ENCODE measurements at places on chromosomes 5 and 9. TPM values are rescaled to one million over a fixed set of nuclear protein-coding genes. Genes with fewer than 3 reads are reported as not detected.

Gene CATSPER3
- total RNA-seq = not detected

Gene PHF24
- total RNA-seq = 0.05 TPM

Gene PSD2
- 0.03 TPM for total RNA-seq

Gene SPINK13
- not detected for total RNA-seq

Gene ZNF462
- total RNA-seq = 13.0 TPM

Gene SPEF2
- total RNA-seq = 15.6 TPM

Gene IL7R
- total RNA-seq = 114 TPM

Gene SUSD3
- total RNA-seq = not detected

Gene QRFP
- not detected for total RNA-seq

Gene SH3PXD2B
- 15.0 TPM for total RNA-seq

Gene ARID3C
- 0.19 TPM for total RNA-seq

Gene PCDHGB4
- total RNA-seq = 0.07 TPM

Gene PAEP
- not detected for total RNA-seq

Gene DCANP1
- total RNA-seq = not detected

Gene SLC6A19
- total RNA-seq = not detected

Gene MEGF10
- not detected for total RNA-seq

Gene CHSY3
- 2.4 TPM for total RNA-seq

Gene RAI14
- 66.0 TPM for total RNA-seq

Gene ASB6
- 14.4 TPM for total RNA-seq

Gene SLC36A2
- total RNA-seq = not detected

Gene ADAMTS16
- 3.4 TPM for total RNA-seq

Gene CANX
- 1,359 TPM for total RNA-seq

Gene SHLD3
- 11.4 TPM for total RNA-seq

Gene DAB2IP
- 19.1 TPM for total RNA-seq

Gene NDOR1
- 25.5 TPM for total RNA-seq

Gene ZNF454
- not detected for total RNA-seq

Gene CFAP77
- total RNA-seq = not detected

Gene PCDHB15
- total RNA-seq = 1.0 TPM

Gene NFIL3
- 7.3 TPM for total RNA-seq

Gene GABRA1
- not detected for total RNA-seq

Gene CYLC2
- total RNA-seq = not detected

Gene PLAC8L1
- not detected for total RNA-seq

Gene LEAP2
- total RNA-seq = 1.9 TPM

Gene ZDHHC11B
- 2.3 TPM for total RNA-seq

Gene CCDC127
- 6.2 TPM for total RNA-seq

Gene ZCCHC10
- 43.4 TPM for total RNA-seq

Gene HTR4
- not detected for total RNA-seq

Gene DBH
- 0.02 TPM for total RNA-seq

Gene TOPORS
- 21.8 TPM for total RNA-seq

Gene LRRTM2
- not detected for total RNA-seq

Gene DMRT1
- 0.46 TPM for total RNA-seq

Gene MRNIP
- total RNA-seq = 15.9 TPM

Gene RPL7A
- 2,228 TPM for total RNA-seq

Measured in A172 (cell line).